A549 (cell line): ENCODE measurements at places on chromosomes 1 and 21. TPM values are rescaled to one million over a fixed set of nuclear protein-coding genes. Genes with fewer than 3 reads are reported as not detected.

The FCRL4 gene
- not detected in 3 replicates for polyA plus RNA-seq

The DDAH1 gene
- 5.7 to 6.6 TPM (median 6.1 TPM) in 3 replicates for polyA plus RNA-seq

The ITLN2 gene
- 0.22 TPM in 1 of 3 replicates, not detected in the others for polyA plus RNA-seq

The LRRC7 gene
- not detected in 3 replicates for polyA plus RNA-seq

GRCh38 chr1:9280015-9280860, 12.5 kb upstream of the SPSB1 start:
- DNase-seq, result peak; percentile 89

DNA sequence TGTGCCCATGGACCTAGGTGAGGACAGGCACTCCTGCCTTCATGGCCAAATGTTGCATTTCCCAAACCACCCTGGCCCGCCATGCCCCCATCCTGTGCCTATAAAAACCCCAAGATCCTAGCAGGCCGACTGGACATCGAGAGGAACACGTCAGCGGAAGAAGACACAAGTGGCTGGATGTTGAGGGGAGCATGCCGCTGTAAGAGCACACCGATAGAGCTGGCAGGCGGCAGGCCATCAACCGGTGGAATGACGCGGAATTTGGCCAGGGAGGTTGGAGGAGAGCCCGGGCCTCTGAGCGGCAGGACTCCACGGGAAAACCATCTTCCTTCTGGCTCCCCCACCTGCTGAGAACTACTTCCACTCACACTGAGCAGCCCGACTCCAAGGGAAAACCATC, 361.1 kb upstream of the TMPRSS15 start:
- no peak for DNase-seq

- DNase-seq, result peak; percentile 41
Observed at GRCh38 chr1:89821322-89822108, 683 bp downstream of the LRRC8D start.

DNA sequence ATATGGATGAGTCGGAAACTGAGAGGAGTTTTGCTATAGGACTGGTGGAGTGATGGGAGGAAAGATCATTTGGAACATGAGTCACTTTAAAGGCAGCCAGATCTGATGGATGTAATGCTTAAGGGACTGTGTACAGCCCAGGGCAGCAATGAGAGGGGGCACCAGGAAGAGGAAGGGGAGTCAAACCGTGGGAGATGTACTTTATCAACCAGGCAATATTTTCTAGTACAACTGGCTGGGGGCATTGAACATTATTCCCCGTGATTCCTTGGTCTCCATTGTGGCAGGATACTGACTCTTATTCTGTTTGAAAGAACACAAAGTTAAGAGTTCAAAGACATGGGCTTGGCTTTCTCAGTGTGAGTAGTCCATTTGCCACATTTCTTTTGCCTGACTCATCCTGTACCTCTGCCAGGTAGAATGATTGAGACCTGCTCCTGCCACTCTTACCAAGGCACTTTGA, 268.2 kb upstream of the NR5A2 start:
- DNase-seq, result peak; percentile 68

- no peak for DNase-seq
Observed at GRCh38 chr1:26879793-26880192, 10.3 kb downstream of the GPN2 start.

- no peak for DNase-seq
Observed at GRCh38 chr1:214075999-214076707, 88.4 kb downstream of the PROX1 start.

- no peak for DNase-seq
Observed at GRCh38 chr1:221778125-221778524, 36.2 kb upstream of the DUSP10 start.

GRCh38 chr1:62356257-62356835, 37.1 kb upstream of the KANK4 start:
- DNase-seq, result peak; percentile 41
